ENCODE measurements at places on chromosomes 3 and 15. TPM values are rescaled to one million over a fixed set of nuclear protein-coding genes. Genes with fewer than 3 reads are reported as not detected.
A peak's percentile ranks its signal among the peaks of the same experiment; 100 is the strongest.

Gene AGBL1
- not detected for polyA plus RNA-seq

Gene DNASE1L3
- not detected for polyA plus RNA-seq

Gene ARRDC4
- 4.0 TPM for polyA plus RNA-seq

Gene LTK
- polyA plus RNA-seq = 0.77 TPM

Gene TNFSF10
- 0.79 TPM for polyA plus RNA-seq

Gene RGMA
- 0.26 TPM for polyA plus RNA-seq

Gene PLSCR5
- not detected for polyA plus RNA-seq

Gene KCNAB1
- 0.13 TPM for polyA plus RNA-seq

Gene HHATL
- not detected for polyA plus RNA-seq

- no peak for DNase-seq
- peaks cover 9% of the 10 kb centered on the region for H3K36me3 ChIP-seq
- no peak overlapping the region for H3K27ac ChIP-seq
Observed at GRCh38 chr3:150736316-150736719, 26.7 kb downstream of the SIAH2 start.

DNA sequence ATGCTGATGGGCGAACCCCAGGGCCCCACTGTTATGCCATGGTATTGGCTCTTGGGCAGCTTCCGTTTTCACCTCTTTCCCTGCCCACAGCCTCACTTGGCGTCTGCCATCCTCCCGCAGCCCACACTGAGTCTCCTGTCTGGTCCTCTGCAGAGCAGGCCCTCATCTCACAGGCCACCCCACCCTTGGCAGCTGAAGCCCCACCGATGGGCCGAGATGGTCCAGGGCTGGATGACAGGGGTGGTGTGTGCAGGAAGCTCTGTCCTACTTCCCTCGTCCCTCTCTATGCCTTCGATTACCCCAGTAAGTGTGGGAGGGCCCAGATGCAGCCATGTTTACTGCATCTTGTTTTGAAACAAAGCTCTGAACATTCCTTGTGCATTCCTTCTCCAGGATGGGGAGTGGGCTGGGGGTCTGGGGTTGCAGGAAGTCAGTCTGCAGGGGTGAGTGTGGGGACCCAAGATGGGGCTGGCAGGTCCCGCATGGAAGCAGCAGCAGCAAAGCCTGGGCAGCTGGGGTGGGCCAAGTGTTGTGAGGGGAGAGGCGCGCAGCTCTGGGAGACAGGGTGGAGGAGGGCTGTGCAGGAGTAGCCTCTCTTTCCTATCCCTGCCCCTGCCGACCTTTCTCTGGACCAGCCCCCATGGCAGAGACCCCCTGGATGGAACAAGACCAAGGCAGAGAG is 20.9 kb downstream of the TBC1D21 start:
- no peaks in the 10 kb centered on the region for H3K36me3 ChIP-seq
- peaks cover 20% of the 10 kb centered on the region for H3K27me3 ChIP-seq
- peaks cover 6% of the 10 kb centered on the region for H3K4me1 ChIP-seq
- no peak overlapping the region for H3K4me3 ChIP-seq

GRCh38 chr15:76932135-76932966 is 802 bp downstream of the RCN2 start:
- peak; percentile 6 for DNase-seq
- H3K27ac ChIP-seq = peak overlapping the region; percentile 30
- peak overlapping the region; percentile 69 for H3K4me3 ChIP-seq
- H3K4me1 ChIP-seq = 0 out of 2 replicates have a peak, but pooled peaks cover 3% of the 10 kb centered on the region
- no peaks in the 10 kb centered on the region for H3K27me3 ChIP-seq

- H3K27me3 ChIP-seq = no peaks in the 10 kb centered on the region
- no peaks in the 10 kb centered on the region for H3K36me3 ChIP-seq
- DNase-seq = peak; percentile 72
- H3K4me3 ChIP-seq = no peak overlapping the region
- H3K4me1 ChIP-seq = peaks cover 3% of the 10 kb centered on the region
- H3K27ac ChIP-seq = no peak overlapping the region
Observed at GRCh38 chr3:146431240-146431639, 38.1 kb downstream of the PLSCR2 start.

- no peak within 1 kb of the TSS for H3K27ac ChIP-seq
- DNase-seq = peak; percentile 30
Observed at GRCh38 chr3:165837058-165837525, at the start of gene BCHE. TSS of gene BCHE (minus strand) at chr3:165837423. CDS start at chr3:165831033, 6,390 bp downstream.

GRCh38 chr3:185824051-185825005 is 514 bp downstream of the IGF2BP2 start:
- DNase-seq = no peak
- H3K4me1 ChIP-seq = peaks cover 4% of the 10 kb centered on the region
- H3K27ac ChIP-seq = peak overlapping the region; percentile 100
- H3K36me3 ChIP-seq = 0 out of 2 replicates have a peak, but pooled peaks cover 3% of the 10 kb centered on the region
- H3K4me3 ChIP-seq = peak overlapping the region; percentile 88

DNA sequence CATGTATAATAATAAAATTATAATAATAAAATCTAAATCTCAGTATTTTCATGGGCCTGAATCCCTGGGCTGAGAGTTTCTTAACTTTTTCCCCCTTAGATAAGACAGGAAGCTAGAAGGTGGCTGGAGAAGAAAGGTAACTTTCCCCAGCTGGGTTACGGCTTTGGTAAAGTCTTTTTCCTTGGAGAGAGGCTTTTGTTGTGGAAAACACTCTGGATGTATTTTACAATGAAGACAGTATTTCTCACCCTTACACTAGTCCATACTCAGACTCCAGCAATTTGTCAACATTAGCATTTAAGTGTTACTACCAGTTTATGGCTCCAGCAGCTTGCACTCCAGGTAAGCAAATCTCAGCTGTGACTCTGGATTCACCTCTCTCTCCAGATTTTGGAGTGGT is 34.9 kb downstream of the APH1B start:
- no peaks in the 10 kb centered on the region for H3K36me3 ChIP-seq
- no peak overlapping the region for H3K4me3 ChIP-seq
- H3K4me1 ChIP-seq = no peaks in the 10 kb centered on the region

GRCh38 chr3:12487786-12488185 is 3.5 kb downstream of the TSEN2 start:
- H3K4me3 ChIP-seq = no peak overlapping the region
- no peaks in the 10 kb centered on the region for H3K4me1 ChIP-seq
- peaks cover 3% of the 10 kb centered on the region for H3K36me3 ChIP-seq
- DNase-seq = no peak

DNA sequence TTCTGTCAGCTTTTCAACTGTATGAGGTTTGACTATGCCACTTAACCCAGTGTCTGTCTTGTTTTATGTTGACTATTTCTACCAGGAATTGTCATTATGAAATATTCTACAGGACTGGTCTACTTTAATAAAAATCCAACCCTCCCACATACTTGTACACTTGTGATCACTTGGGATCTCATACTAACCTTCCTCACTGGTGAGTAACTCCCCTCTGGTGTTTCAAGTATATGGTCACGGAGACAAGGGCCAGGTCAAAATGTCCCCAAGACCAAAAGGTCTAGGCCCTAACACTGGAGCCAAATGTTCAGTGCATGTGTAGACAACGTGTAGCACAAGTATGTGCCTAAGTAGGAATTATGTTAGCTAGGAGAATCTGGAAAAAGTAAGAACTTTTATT is 122.7 kb upstream of the TJP1 start:
- no peaks in the 10 kb centered on the region for H3K4me1 ChIP-seq
- no peak for DNase-seq
- H3K27me3 ChIP-seq = no peaks in the 10 kb centered on the region
- H3K36me3 ChIP-seq = no peaks in the 10 kb centered on the region
- no peak overlapping the region for H3K4me3 ChIP-seq

DNA sequence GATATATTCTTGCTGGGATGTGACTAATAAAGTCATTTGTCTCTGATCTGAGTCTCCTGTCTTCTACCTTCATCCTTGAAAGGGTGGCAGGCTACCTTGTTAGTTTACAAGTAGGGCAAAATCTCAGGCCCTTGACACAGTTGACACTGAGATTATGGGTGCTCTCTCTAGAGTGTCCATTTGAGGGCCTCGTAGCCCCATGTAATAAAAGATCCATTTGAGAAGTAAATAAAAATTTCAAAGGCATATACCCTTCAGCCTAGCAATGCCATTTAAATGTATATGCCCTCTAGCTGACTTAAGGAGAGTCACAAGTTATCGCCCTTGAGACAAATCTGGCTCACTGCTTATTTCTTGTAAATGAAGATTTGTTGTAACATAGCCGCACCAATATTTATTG is 98.6 kb downstream of the TCF12 start:
- no peaks in the 10 kb centered on the region for H3K36me3 ChIP-seq
- H3K27ac ChIP-seq = no peak overlapping the region
- no peak overlapping the region for H3K4me3 ChIP-seq
- H3K4me1 ChIP-seq = peaks cover 7% of the 10 kb centered on the region
- H3K27me3 ChIP-seq = no peaks in the 10 kb centered on the region

DNA sequence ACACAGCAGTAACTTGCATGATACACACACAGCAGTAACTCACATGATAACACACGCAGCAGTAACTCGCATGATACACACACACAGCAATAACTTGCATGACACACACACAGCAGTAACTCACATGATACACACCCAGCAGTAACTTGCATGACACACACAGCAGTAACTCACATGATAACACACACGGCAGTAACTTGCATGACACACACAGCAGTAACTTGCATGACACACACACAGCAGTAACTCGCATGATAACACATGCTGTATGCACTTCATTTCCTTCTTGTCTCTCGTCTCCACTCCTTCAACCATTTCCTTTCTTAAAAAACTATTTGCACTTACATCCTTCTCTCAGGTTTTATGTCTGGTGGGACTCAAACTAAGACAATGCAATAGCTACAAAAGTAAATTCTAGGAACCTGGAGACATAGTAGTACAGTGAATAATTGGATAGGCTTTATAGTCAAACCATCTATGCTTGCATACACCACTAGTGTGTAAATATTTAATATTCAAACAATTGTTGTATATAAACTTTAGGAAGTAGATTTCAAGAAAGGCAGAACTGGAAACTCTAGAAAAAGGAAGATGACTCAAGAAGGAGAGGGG is 130.8 kb downstream of the UACA start:
- no peak overlapping the region for H3K27ac ChIP-seq
- peaks cover 2% of the 10 kb centered on the region for H3K4me1 ChIP-seq
- no peaks in the 10 kb centered on the region for H3K27me3 ChIP-seq
- H3K4me3 ChIP-seq = no peak overlapping the region

GRCh38 chr3:193048127-193048526 is 130.5 kb upstream of the MB21D2 start:
- H3K27me3 ChIP-seq = peaks cover 2% of the 10 kb centered on the region
- no peaks in the 10 kb centered on the region for H3K36me3 ChIP-seq
- H3K4me1 ChIP-seq = no peaks in the 10 kb centered on the region
- H3K27ac ChIP-seq = no peak overlapping the region

- H3K27me3 ChIP-seq = no peaks in the 10 kb centered on the region
- peak overlapping the region; percentile 68 for H3K27ac ChIP-seq
- peaks cover 24% of the 10 kb centered on the region for H3K4me1 ChIP-seq
- no peak for DNase-seq
- H3K4me3 ChIP-seq = no peak overlapping the region
Observed at GRCh38 chr15:50050986-50051743, 67.9 kb downstream of the ATP8B4 start.

DNA sequence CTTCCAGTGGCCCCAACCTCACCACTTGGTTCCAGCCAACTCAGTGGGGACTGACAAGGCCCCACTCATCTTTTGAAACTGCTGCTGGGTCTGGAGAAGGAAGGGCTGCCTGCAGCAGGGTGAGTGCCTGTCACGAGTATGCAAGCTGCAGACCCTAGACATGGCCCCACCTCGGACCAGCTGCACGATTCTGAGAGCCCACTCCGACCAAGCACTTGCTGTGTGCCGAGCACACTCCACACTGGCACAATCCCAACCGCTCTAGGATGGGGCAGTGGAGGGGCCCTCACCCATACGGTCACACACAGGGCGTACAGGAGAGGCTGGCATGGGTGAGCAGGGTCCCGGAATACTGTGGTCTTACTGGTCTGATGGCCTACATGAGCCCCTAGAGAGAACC is 8.0 kb upstream of the PLXND1 start:
- H3K4me1 ChIP-seq = peaks cover 14% of the 10 kb centered on the region
- H3K27me3 ChIP-seq = no peaks in the 10 kb centered on the region
- no peak overlapping the region for H3K4me3 ChIP-seq
- DNase-seq = no peak
- no peak overlapping the region for H3K27ac ChIP-seq

DNA sequence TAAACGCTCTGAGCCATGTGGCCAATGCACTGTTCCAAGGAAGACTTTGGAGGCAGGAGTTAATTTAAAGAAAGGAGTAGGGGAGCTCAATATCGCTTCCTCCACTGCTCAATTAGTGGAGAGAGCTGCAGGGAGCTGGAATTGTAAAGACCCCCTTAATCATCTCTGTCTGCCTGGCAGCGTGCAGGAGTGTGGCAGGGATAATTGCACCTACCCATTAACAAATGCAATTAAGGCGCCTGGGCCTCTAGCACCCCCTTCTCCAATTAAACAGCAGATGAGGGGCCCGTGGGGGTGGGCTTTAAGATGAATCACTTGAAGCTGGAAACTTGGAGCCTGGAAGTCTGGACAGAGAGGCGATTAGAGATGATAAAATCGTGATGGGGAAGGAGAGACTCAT is 61.7 kb upstream of the GLCE start:
- H3K27ac ChIP-seq = no peak overlapping the region
- no peaks in the 10 kb centered on the region for H3K4me1 ChIP-seq
- no peaks in the 10 kb centered on the region for H3K36me3 ChIP-seq
- DNase-seq = no peak
- no peak overlapping the region for H3K4me3 ChIP-seq

DNA sequence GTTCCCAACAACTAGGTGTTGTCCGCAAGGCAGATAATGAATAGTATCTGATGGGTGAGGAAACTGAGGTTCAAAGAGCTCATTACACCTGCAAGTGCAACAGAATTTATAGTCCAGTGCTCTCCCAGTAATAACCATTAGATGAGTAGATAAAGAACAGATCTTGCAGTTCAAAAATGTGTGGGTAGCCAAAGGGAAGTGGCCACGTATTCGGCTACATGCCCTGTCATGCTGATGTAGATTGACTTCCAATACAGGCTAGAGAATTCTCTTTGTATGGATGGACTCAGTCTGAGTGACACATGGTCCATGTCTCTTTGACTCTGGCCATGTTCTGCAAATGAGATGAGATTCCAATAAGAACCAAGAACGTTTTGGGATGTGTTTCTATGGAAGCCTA is 187.9 kb upstream of the LPP start:
- H3K27me3 ChIP-seq = peaks cover 10% of the 10 kb centered on the region
- no peaks in the 10 kb centered on the region for H3K36me3 ChIP-seq
- no peak overlapping the region for H3K4me3 ChIP-seq

- H3K36me3 ChIP-seq = no peaks in the 10 kb centered on the region
- H3K4me3 ChIP-seq = no peak overlapping the region
- DNase-seq = peak; percentile 95
- H3K27ac ChIP-seq = peak overlapping the region; percentile 100
- H3K27me3 ChIP-seq = no peaks in the 10 kb centered on the region
Observed at GRCh38 chr15:62895905-62896316, 146.6 kb upstream of the TPM1 start.

GRCh38 chr3:147575391-147575790 is 166.2 kb downstream of the ZIC1 start:
- no peak overlapping the region for H3K4me3 ChIP-seq
- no peaks in the 10 kb centered on the region for H3K36me3 ChIP-seq
- H3K4me1 ChIP-seq = no peaks in the 10 kb centered on the region
- H3K27ac ChIP-seq = no peak overlapping the region
- DNase-seq = no peak

GRCh38 chr3:189108067-189108466 is 63.7 kb upstream of the TPRG1 start:
- peaks cover 7% of the 10 kb centered on the region for H3K27me3 ChIP-seq
- no peak overlapping the region for H3K4me3 ChIP-seq
- no peak for DNase-seq
- no peaks in the 10 kb centered on the region for H3K36me3 ChIP-seq
- no peak overlapping the region for H3K27ac ChIP-seq
- H3K4me1 ChIP-seq = no peaks in the 10 kb centered on the region

- no peaks in the 10 kb centered on the region for H3K27me3 ChIP-seq
- peak overlapping the region; percentile 94 for H3K4me3 ChIP-seq
- peaks cover 8% of the 10 kb centered on the region for H3K4me1 ChIP-seq
- no peaks in the 10 kb centered on the region for H3K36me3 ChIP-seq
Observed at GRCh38 chr15:68228143-68228970, 1.2 kb downstream of the CLN6 start.
